ENCODE measurements at places on chromosomes 7 and 10. TPM values are rescaled to one million over a fixed set of nuclear protein-coding genes. Genes with fewer than 3 reads are reported as not detected.

Gene PLA2G12B
- total RNA-seq = not detected

DNA sequence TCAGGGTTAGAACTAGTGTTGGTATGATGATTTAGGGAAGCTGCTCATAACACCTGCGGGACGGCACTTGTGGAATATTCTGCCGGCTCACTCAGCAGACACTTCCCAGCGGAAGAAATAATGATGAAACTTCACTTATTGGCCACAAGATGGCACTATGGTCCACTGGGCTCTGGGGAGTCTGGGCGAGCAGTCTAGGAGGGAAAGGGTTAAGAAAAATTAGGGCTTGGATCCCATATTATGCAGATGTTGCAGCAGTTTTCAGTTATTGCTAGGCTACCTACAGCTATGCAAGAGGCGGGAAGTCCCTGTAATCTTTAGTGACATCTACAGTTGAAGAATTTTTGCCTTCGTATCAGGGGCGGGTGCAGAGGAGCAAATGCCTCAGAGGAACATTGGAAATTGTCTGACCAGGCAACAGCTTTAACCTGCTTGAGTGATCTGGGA is 238.7 kb upstream of the PRSS58 start:
- H3K4me3 ChIP-seq = peak overlapping the region; percentile 22
- H3K27me3 ChIP-seq = no peaks in the 10 kb centered on the region
- no peaks in the 10 kb centered on the region for H3K36me3 ChIP-seq
- H3K27ac ChIP-seq = peak overlapping the region; percentile 74
- DNase-seq = peak; percentile 84

DNA sequence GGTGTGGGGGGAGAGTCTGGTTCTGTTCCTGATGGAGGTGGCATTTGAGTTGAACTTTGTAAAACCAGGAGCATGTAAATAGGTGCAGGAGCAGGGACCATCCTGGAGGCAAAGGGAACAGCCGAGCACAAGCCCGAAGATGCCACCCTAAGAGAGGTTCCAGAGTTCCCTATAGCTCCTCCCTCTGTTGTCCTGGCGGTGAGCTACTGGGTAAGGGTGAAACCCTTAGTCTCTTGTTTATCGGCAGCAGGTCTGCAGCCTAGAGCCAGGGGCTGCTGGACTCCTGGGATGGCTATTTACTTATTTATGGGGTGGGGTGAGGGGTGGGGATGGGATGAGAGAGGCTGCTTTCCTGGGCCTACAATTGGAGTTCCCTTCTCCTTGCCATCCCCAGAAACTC is 6.5 kb upstream of the LBX1 start:
- no peak overlapping the region for H3K27ac ChIP-seq
- peaks cover 28% of the 10 kb centered on the region for H3K27me3 ChIP-seq
- no peak overlapping the region for H3K4me3 ChIP-seq

Gene DNTT
- total RNA-seq = not detected

GRCh38 chr7:151565541-151565940 is 45.8 kb upstream of the RHEB start:
- H3K4me3 ChIP-seq = no peak overlapping the region
- H3K27me3 ChIP-seq = no peaks in the 10 kb centered on the region
- DNase-seq = no peak
- no peak overlapping the region for H3K27ac ChIP-seq
- no peaks in the 10 kb centered on the region for H3K4me1 ChIP-seq

Gene ATP6V0A4
- 4.8 TPM for total RNA-seq

DNA sequence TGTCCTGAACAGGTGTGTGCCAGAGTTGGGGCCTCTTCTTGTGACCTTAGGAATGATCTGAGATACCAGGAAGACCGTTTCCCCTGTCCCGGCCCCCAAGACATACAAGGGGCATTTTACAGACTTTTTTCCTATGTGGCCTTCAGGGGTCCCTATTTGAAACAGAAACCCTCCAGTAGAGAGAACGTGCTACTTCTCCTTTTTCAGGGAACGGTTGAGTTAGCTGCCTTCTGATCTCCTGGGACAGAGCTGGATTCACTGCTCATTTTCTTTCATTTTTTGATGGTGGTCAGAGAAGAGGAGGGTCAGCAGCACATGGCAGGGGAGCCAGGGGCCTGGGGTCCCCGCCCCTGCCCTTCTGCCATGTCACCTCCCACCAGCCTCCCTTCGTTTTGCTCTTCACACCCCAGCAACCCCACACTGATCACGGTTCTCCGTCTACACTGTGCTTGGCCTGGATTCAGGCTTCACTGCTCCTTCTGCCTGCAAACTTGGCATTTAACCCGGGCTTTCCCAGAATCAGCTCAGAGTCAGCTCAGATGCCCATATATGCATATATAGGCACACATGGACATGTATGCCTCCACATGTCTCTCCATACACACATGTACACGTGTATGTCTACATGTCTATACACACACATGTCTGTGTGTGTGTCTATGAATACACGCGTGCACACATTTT is 138.1 kb upstream of the BTBD16 start:
- H3K27me3 ChIP-seq = no peaks in the 10 kb centered on the region
- H3K4me3 ChIP-seq = no peak overlapping the region
- DNase-seq = no peak
- no peak overlapping the region for H3K27ac ChIP-seq
- peaks cover under 1% of the 10 kb centered on the region for H3K4me1 ChIP-seq
- no peaks in the 10 kb centered on the region for H3K36me3 ChIP-seq

Gene TTYH3
- total RNA-seq = 109 TPM

DNA sequence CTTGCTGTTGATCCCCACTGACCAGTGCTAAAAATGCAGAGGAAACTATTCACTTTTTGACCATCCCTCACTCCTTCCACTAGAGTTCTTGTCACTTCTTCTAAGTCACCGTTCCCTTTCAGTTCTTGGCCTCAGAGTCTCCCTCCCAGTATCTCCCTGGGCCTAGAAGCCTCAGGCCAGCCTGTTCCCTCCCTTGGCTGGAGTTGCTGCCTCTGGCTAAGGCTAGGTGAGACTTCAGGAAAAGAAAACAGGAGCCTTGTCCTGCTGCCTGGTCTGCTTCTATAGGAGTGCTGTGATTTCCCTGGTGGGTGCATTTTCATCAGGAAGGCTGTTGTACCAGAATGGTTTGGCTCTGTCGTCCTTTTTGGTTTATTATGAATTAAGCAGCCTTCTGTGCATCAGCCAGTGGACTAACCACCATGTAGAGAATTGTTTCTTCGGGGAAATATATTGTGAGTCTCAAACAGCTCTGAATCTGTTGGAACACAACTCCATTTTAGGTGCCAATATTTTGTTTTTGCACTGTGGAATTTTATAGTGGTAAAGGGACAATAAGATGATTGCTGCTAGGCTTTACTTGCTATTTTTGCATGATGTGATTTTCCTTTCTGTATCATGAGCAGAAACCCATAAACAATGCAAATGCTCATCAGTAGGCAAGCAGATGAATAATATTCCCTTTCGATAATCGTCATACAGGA is 233.4 kb upstream of the FZD1 start:
- no peak for DNase-seq
- no peak overlapping the region for H3K4me3 ChIP-seq
- no peak overlapping the region for H3K27ac ChIP-seq
- H3K36me3 ChIP-seq = no peaks in the 10 kb centered on the region
- H3K27me3 ChIP-seq = no peaks in the 10 kb centered on the region
